ENCODE measurements at places on chromosomes 3 and 15.

- DNase-seq, result no peak
These were observed 2.0 kb upstream of the TRIM59 start for GRCh38 chr3:160451602-160452001.

GRCh38 chr3:46186471-46187340, 21.4 kb downstream of the CCR1 start:
- DNase-seq, result no peak

GRCh38 chr3:67090474-67090873, 92.4 kb downstream of the KBTBD8 start:
- DNase-seq, result peak; percentile 50

DNA sequence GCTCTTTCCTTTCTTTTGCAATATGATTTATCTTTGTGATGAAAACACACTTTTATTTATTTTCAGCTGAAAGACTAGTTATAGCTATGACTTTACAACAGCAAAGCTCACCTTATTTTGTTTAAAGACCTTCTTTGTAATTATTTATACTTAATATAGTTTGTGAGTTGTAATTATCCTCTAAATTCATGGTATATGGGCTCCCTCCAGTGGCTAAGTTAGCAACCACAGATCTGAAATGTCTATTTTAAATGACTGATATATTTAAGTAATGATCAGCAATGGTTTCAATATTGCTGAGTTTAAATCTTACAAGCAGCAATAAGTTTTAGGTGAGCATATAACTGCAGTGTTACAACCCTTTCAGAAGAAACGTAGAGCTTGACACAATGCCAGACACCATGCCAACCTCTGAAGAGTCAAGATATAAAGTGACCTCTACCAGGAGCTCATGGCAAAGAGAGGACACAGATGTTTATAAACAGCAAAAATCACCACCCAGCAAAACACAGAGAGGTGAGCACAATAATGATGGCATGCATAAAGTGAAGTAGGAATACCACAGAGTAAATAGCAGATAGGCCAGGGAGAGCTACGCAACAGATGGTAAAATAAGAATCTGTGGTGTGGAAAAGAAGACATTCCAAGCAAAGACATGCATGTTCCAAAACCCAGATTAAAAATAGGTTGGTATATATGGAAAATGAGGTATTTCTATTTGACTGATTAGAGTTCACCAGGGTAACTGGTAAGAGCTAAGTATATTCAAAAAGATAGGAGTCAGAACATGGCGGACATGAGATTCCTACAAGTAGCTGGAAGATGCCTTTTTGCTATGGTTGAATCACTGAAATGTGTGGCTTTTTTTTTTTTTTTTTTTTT, 143.7 kb upstream of the ZNF385D start:
- peak; percentile 59 for DNase-seq

GRCh38 chr3:142586803-142587406, 8.4 kb upstream of the ATR start:
- peak; percentile 82 for DNase-seq

- DNase-seq, result peak; percentile 5
These were observed 74.6 kb downstream of the CNTN3 start for GRCh38 chr3:74539876-74540275.
